ENCODE measurements at places on chromosomes 2 and 18. TPM values are rescaled to one million over a fixed set of nuclear protein-coding genes. Genes with fewer than 3 reads are reported as not detected.

CYTIP gene
- 0.05 TPM for total RNA-seq

B3GNT7 gene
- 3.0 TPM for total RNA-seq

MOGAT1 gene
- total RNA-seq = not detected

CHRNA1 gene
- total RNA-seq = not detected

Data from A549 treated with dexamethasone at 1 μM for 4 hours (cell line).